ENCODE measurements at places on chromosomes 4 and X.

- no peak for DNase-seq
Measured at GRCh38 chr4:150970685-150971151, 44.4 kb downstream of the LRBA start.

DNA sequence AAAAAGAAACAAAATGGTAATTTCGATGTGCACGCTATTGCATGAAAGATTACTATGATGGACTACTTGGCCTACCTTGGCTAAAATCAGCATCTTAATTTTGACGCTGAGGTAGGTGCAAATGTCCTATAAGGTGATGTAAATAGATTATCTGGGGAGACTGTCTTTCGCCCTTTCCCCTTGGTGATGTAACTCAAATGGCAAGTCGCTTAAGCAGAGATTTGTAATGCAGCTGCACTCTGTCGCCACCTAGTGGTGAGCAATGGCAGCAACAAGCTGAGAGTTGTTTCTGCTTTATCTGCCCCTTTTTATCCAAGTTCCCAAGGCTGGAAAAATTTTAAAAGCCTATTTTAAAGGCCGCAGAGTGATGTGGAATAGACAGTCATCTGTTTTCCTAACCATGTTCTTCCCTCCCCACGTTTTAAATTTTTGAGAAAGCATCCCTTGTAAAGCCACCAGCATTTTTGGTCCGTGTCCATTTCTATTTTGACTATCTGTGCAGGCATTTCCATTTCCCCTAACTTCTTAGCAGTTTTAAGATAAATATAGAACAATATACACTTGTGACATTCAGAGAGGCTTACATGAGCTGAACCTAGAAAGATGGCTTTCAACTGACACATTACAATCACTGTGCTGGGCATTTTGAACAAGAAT, 62.4 kb upstream of the PDLIM3 start:
- DNase-seq = peak; percentile 55

DNA sequence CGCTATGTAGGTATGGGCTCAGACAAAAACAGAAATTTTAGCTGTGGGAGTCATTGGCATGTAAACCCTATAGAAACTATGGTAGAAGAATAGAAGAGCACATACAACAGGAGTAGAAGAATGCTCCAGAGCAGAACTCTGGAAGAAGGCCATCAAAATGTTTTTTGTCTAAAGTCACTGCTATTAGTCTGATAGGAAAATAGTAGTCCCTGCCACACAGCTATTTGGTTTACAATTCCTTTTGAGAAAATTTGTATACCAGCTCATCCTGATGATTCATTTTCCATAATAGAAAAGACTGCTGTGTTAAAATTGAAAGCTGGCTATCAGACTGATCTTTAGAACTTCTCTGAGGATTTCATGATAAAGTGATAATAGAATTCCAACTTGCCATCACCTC, 32.8 kb upstream of the ADAD1 start:
- DNase-seq = no peak

DNA sequence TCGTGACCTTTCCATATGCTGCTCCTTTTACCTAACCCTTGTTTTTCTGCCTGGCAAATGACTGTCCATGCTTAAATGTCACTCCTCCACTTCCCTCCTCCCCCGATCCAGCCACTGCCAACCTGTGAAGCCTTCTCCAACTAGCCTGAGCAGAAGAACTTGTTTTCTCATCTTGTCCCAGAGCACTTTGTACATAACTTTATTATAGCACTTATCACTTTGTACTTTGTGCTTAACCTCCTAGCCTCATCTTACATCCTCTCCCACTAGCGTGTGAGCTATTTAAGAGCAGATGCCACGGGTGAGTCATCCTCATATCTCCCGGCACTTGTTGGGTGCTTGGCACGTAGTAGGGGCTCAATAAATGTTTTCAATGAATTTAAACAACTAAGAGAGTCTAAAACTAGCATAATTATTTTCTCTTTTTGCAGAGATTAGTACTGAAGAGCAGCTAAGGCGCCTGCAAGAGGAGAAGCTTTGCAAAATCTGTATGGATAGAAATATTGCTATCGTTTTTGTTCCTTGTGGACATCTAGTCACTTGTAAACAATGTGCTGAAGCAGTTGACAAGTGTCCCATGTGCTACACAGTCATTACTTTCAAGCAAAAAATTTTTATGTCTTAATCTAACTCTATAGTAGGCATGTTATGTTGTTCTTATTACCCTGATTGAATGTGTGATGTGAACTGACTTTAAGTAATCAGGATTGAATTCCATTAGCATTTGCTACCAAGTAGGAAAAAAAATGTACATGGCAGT, 46.9 kb downstream of the XIAP start:
- no peak for DNase-seq

DNA sequence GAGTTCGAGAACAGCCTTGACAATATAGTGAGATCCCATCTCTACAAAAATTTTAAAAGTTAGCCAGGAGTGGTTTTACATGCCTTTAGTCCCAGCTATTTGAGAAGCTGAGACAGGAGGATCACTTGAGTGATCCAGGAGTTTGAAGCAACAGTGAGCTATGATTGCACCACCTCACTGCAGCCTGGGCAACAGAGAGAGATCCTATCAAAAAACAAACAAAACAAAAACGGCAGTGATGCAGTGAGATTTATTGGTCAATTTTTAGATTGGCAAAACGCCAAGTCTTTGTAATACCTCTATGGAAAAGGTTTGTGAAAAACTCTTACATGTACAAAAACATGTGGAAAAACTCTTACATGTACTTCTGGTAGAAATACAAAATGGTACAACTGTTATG, 91.3 kb downstream of the PTPN13 start:
- DNase-seq = no peak

DNA sequence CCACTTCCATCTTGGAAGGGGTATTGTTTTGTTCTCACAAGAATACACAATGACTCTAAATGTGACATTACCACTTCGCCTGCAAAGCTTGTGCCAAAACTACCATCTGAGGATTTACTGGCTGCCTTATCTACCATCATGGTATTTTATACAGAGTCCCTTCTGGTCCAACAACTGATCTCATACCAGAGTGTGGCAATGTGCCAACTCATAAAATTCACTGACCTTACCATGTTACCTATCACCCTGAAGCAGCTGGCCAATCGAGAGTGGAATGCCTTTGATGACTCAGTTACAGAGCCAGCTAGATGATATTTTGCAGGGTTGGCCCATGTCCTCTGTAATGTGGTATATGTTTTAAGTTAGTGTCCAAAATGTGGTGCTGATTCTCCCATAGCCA, 3.8 kb upstream of the SERPINA7 start:
- DNase-seq = no peak

DNA sequence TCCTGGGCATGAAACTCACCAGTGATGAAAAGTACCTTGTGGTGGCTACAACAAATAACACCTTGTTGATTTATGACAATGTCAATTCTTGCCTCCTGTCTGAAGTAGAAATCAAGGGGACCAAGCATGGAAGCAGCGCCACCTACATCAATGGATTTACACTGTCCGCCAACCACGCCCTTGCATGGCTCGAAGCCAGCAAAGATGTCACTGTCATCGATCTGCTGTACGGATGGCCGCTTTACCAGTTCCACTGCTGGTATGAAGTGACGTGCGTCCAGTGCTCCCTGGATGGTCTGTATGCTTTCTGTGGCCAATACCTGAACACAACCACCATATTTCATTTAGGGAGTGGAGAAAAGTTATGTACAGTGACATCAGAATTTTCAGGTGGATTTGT, 200.5 kb downstream of the NWD2 start:
- DNase-seq = no peak

DNA sequence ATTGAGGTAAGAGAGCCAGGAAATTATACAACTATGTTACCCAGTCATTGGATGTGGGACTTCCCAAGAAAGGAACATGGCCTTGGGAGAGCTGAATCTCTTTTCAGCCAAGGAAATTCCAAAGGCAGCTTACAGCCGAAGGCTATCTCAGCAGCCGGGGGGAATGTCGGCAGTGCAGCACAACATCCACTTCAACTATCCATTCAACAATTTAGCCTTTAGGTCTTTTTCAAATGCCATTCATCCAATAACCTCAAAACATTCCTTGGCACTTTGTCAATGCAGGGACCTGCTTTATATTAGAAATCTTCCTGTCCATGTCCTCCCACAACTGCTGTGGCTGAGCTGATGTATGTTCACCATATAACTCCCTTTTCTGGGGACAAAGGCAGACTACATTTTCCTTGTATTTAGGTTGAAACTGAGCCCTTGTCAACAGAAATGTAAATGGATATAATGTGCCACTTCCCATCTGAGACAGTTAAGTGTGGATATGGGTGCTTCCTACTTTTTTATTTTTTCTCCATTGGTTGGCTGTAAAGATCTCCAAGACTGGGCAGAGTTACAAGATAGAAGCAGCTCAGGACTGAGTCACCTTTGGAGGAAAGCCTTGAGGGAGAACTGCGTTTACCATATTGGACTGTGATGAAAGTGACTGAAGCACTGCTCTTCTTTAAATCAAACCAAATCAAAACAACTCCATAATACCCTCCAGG, 94.8 kb downstream of the GPRIN3 start:
- DNase-seq = no peak

GRCh38 chr4:66273110-66273509, 602.8 kb upstream of the EPHA5 start:
- DNase-seq = no peak

DNA sequence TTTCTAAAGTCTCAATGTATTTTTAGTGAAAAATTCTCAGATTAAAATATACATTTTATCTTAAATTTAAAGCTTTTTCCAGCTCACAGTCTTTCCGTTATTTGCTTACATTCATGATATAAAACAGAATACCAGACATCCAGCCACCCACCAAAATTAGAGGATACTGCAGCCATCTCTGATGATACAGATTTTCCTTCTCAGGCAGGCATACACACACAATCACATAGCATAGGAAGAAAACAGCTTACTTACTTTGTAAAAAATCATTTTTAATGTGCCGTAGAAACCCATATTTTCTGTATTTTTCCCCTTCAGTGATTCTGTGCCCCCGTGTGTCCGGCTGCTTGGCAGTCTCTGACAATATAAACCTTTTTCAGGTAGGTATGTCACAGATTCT, 183.7 kb downstream of the FBXW7 start:
- no peak for DNase-seq

DNA sequence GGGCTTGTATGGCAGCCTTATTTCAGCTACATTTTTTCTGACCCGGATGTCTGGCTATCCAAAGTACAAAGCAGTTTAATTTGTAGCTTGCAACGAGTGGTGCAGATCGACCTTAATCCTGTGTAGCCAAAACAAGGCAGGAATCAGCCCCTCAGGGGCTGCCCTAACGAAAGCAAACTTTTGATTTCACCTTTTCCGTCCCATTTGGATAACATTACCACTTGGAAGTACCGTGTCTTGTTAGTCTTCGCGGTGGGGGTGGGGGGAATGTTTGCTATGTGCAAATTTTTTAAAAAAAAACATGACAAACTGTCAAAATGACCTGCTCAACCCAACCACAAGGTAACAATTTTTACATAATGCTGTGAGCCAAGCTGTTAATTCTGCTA, 766 bp upstream of the DNAJB14 start:
- no peak for DNase-seq

GRCh38 chr4:17426222-17426621, 85.7 kb downstream of the QDPR start:
- no peak for DNase-seq

DNA sequence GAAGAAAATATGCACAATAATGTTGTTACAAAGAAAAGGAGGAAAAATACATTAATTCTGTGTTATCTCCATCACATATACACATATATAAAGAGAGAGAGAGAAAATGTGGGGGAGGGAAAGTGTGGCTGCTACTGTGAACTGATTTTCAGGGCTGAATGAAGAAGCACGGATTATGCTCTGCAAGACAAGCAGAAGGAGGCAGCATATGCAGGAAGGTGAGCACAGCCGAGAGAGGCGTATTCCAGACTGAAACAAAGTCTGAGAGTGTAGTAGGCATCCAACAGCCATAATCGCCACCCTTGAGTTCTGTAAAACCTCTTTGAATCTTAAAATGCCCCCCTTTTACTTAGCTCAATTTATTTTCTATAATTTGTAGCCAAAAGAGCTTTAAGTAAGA, 1081.8 kb upstream of the GRID2 start:
- DNase-seq = no peak

DNA sequence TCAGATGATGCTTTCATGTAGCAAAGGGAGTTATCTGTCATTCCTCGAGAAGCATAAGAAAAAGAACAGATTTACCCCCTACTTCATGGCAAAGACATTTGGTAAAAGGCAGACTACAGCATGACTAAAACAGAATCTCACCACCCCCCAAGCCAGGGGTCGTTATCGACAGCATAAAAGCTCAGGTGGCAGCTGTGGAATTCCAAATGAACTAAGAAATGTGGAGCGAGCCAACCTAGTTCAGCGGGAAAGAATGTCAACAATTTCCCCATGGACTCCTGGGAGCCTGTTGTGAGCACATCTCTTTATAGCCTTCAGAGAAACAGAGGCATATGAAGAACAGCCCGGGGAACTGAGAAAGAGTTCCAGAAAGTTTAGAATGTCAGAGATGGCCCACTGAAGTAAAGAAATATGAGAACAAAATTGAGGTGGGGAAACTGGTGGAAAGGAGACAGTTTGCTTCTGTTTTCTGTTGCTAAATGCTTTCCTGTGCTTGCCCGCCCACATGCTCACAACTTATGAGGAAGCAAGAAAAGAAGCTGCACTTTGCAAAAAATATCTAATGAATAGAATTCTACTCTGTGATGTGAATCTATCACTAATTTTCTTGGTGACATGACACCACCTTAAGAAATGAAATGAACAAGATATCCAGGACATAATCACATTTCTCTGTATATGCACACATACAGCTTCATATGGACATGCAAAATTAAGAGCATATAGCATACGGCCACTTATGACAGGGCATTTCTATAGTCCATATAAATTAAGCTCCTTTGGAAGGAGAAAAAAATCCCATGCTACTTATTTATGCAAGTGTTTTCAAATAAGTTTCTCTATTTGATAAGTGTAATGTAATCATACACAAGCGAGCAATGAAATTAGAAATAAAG, 135.3 kb upstream of the MID1 start:
- peak; percentile 63 for DNase-seq

GRCh38 chr4:152917543-152918395, 18.4 kb upstream of the FHDC1 start:
- DNase-seq = no peak

- no peak for DNase-seq
Measured at GRCh38 chr4:73446336-73446938, 10.4 kb downstream of the AFP start.
